ENCODE measurements at places on chromosomes 1 and 21.

DNA sequence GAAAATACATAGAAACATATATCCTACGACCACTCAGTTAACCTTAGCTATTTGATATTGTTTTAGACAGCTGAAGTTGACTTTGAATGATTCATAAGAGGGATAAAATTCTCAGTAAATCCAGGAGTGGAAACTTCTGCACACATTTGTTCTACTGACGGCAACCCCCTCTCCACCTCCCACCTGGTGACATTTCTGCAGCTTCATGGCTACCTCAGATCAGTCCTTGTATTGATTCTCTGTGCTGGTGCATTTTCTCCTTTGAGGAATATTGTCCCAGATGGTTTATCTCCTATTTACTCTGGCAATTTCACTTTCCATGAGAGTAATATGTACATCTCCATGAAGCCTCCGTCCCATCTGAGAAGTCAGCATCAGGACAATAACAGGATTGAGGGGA, 57.7 kb upstream of the COA6 start:
- no peak for DNase-seq

DNA sequence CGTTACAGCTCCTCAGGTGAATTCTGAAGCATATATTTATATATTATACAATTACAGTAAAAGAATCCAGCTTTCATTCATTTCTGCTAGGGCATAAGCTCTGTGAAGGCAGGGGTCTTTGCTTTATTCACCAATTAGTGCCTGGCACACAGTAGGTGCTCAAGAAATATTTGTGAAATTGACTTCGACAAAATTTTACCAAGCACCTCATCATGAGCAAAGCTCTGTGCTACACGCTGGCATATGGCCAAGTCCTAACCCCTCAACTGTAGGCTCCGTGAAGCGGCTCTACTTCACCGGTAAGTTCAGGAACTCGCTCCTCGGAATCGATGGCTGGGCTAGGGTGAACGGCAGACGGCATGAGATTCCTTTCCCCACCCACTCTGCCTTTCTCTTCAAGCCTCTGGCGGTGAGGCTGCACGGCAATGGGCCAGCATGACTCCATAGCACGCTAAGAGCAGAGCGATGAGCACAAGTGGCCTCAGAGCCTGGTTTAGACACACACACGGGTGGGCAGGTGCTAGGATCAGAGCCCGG, 8.7 kb downstream of the C1orf174 start:
- no peak for DNase-seq

DNA sequence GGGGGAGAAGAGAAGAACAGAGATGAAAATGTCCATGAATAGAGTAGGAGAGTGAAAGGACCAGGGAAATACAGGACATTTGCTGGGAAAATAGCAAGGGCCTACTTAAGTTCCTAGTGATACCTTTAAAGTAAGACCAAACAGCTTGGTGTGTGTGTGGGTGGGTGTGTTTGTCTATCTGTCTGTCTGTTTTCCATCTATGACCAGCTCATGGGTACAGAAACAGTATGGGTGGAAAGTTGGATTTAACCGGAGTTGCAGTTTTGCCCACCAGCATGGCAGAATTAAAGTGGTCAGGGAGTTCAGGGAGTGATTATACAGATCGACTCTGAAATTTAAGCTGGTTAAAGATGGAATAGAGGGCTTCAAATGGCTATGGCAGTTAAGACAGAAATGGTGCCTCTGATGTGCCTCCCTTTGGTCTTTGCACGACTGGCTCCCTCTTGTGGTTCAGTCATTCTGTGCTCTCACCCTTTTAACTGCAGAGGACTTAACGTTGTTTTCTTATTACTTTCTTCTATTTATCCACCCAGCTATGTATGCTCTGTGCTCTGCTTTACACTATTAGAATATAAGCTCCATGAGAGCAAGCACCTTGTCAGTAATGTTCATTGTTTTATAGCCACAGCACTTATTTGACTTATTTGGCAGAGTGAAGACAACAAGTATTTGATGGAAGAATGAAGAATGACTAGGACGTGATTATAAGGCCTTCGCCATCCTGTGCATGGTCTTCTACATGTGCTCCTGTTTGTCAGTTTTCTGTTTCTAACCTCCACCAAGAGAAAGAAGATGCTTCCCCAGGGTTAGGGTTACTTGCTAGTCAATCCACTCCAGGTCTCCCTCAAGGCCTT, 72.7 kb upstream of the AK4 start:
- DNase-seq, result no peak

- DNase-seq, result peak; percentile 46
Measured at GRCh38 chr1:182054698-182055326, 6.7 kb downstream of the ZNF648 start.

- DNase-seq, result no peak
Measured at GRCh38 chr1:175871647-175872046, 128.3 kb upstream of the TNR start.

DNA sequence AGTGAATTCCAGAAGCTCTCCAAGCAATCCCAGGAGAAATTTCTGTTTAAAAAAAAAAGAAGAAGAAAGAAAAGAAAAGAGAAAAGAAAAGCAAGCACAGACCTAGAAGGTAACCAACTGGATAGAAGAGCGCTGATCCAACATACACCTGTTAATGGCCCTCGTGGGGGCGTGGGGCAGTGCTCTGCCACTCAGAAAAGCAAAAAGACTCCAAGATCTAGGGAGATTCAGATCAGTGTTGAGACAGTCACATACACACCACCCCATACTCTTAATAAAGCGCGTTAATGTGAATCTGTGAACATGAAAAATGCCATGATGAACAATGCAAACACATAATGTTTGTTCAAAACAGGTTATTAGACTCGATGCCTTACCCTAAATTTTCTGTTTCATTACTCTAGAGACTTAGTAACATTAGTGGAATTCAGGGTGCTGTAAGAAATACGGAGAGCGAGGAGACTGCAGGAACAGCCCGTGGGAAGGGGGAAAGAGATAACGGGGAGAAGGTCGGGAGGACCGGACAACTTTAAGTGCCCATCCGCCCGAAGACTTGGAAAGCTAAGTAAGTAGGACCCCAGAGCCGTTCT, 406 bp downstream of the NME7 start:
- no peak for DNase-seq

GRCh38 chr1:3353876-3354275, 100.6 kb upstream of the ARHGEF16 start:
- no peak for DNase-seq

All from D721Med (cell line).